ENCODE measurements at places on chromosomes 3 and 15. TPM values are rescaled to one million over a fixed set of nuclear protein-coding genes. Genes with fewer than 3 reads are reported as not detected.

Gene ALDH1A2
- total RNA-seq, result 3.4 TPM

DNA sequence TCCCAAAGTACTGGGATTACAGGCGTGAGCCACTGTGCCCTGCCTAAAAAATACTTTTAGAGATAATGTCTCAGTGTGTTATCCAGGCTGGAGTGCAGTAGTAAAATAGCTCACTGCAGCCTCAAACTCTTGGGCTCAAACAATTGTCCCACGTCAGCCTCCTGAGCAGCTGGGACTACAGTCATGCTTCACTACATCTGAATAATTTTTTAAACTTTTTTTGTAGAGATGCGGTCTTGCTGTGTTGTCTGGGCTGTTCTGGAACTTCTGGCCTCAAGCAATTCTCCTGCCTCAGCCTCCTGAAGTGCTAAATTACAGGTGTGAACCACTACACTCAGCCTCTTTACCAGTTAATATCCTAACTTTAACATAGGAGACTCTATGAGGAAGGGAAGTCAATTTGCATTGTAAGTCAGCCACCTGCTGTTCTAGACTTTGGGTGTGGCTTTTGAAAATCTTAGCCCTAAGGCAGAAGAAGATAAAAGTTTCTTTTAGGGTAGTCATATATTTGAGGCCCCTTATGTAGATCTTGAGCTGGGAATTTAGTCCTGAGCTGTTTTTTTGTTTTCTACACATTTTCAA lies 78.2 kb upstream of the RASGRP1 start:
- no peak for DNase-seq

- no peak for DNase-seq
Measured at GRCh38 chr3:21390856-21391255, 360.2 kb downstream of the ZNF385D start.

Gene PGBD4
- total RNA-seq, result 0.70 TPM

GRCh38 chr3:115217678-115218451 lies 70.8 kb upstream of the ZBTB20 start:
- no peak for DNase-seq

DNA sequence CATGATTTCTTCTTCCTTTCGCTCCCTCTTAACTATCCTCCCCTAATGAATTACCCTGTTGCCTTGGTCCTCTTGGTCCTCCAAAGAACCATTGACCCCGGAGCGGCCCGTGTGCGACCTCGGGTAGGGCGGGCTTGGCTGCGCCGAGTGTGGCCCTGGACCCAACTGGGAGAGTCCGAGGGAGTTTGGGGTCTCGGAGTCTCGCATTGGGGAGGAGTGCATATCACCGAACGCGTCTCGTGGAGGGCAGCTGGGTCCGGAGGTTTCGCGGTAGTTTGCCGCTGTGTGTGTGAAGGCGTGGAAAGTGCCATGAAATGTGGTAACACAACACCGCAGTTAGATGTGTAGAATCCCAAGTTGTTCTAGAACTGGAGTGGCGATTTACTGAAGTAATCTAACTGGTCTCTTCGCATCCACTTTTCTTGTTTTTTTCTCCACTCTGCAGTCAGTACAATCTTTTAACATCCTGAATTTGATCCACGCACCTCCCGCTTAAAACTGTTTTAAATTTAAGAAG lies 363 bp downstream of the GTF2E1 start:
- DNase-seq, result no peak

Gene TMC3
- total RNA-seq, result not detected

Gene GOLGA6L7
- not detected for total RNA-seq

DNA sequence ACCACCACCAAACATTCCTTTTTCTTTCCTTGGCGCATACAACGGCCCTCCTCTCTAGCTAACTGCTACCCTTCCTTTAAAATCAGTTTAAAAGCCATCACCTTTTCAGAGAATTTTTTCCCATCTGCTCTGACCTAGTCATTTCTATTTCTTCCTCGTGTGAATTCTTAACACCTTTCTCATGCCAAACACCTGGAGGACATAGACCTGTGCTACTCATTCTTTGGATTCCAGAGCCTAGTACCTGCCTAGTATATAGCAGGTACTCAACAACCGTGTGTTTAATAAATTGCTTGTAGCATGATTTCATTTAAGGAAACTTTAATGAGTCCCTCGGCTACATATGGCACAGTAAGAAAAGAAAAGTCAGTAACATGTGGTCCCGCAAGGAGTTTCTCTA lies 2.0 kb upstream of the TPM1 start:
- DNase-seq, result no peak

Gene LEO1
- total RNA-seq, result 33.6 TPM

- DNase-seq, result no peak
Measured at GRCh38 chr3:46286947-46287565, 44.8 kb downstream of the CCR3 start.

GRCh38 chr3:49761661-49762060 lies 24.7 kb downstream of the IP6K1 start:
- DNase-seq, result no peak

DNA sequence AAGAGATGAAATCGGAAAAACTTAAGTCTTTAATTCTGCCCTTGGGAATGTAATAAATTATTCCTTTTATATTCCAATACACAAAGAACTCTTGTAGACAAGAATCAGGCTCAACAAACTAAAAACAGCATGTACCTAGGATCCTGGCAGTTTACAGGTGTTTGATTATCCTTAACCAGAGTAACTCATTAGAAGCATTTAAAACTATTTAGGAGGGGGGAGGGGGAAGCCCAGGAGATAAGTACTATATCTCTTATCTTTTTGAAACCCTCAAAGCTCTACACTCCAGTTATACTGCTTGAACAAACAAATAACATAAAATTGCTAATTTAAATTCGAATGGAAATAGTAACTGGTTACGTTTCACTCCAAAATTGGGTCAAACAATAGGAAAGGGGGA lies 1.9 kb downstream of the CNBP start:
- DNase-seq, result no peak

- DNase-seq, result no peak
Measured at GRCh38 chr3:83873550-83873949, 1085.2 kb upstream of the CADM2 start.

- DNase-seq, result no peak
Measured at GRCh38 chr15:42603978-42604377, 28.6 kb downstream of the STARD9 start.

GRCh38 chr3:39064646-39065045 lies 12.8 kb downstream of the WDR48 start:
- no peak for DNase-seq

Gene HTR3E
- not detected for total RNA-seq

DNA sequence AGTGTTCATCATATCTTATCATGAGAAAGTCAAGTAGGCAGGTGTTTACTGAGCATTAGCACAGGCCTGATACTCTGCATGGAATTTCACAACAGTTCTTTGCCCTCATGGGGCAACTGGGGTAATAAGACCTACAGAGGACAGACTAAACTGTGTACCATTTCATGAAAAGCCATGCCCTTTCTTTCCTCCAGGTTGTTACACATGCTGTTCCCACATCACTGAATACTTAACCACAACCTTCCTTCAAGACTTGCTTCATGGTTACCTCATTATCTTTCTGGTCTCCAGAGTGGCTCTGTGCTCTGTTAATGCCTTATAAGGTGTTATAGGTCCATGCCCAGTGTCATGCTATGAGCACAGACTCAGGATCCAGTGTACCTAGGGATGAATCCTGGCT lies 28.2 kb upstream of the RSL24D1 start:
- no peak for DNase-seq

Gene PCSK6
- total RNA-seq, result 9.3 TPM

Gene ZNF80
- total RNA-seq, result not detected

DNA sequence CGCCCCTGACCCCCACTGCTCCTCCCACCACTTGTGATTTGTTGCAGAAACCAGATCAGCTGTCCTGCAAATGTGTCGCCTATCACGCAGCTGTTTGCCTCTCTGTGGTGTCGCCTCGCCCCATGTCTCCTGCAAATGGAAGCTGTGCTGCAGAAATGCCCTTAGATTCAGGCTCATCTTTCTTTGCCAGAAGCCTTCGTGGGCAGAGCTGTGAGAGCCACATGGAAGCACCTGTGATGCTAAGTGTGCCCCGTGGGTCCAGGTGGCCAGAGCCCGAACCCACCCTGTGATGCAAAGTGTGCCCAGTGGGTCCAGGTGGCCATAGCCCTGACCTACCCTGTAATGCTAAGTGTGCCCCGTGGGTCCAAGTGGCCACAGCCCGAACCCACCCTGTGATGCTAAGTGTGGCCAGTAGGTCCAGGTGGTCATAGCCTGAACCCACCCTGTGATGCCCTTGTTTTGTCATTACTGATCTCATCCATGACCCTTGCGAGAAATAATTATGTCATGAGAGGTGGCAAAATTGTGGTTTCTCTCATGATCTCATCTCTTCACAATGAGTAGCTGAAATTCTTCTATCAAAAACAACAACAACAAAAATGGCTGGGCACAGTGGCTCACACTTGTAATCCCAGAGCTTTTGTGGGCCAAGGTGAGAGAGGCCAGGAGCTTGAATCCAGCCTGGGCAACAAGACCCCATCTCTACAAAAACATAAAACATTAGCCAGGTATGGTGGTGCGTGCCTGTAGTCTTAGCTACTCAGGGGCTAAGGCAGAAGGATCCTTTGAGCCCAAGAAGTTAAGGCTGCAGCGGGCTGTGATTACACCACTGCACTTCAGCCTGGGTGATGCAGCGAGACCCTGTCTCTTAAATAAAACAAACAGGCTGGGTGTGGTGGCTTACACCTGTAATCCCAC lies 187.4 kb downstream of the GOLGA6L6 start:
- no peak for DNase-seq

Gene GOLGA6L26
- total RNA-seq, result not detected

DNA sequence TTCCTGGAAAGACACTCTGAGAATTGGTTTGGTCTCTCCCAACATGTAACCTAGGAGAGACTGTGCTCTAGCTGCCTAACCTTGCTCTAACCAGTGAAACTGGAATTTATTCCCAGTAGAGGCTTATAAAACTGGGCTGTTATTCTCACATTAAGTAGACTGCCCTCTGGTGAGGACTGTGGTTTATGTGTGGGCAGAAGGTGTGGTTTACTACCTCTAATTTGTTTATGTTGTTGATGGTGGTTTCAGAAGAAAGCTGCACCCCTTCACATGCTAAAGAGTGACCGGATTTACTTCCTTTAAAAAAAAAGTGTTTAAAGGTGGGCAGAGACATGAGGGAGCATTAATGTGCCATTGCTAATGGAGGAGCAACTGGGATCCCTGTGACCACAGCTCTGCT lies 273.2 kb downstream of the MECOM start:
- DNase-seq, result no peak

Gene PLS1
- total RNA-seq, result 27.8 TPM

Gene UBAP1L
- total RNA-seq, result 6.3 TPM

Gene KCNMB2
- not detected for total RNA-seq

Gene AMIGO3
- not detected for total RNA-seq

DNA sequence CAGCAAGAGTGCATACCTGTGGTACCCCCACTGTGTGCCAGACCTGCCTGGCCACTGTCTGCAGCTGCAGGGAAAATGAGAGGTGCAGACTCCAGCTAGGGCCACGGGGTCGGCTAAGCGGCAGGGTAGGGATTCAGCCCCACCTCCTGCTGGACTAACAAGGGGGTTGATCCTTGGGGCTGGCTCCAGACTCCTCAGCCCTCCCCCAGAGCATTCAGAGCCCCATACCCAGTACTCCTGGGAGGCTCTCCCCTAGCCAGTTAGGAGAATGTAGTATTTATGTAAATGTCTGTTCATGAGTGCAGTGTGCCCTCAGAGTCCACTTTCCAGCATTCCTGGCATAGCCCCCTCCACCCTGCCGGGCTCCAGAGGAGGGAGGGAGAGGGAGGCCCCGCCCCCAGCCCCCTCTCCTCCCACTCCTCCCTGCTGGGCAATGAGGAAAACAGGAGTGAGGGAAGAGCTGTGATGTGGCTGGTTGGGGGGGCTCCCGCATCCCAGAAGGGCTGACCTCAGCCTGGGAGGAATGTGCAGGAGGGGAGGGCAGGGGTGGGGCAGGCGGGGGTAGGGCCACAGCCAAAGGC lies 4.5 kb upstream of the SEMA3B start:
- DNase-seq, result no peak

Gene VGLL3
- total RNA-seq, result 19.8 TPM

Gene RPN1
- 126 TPM for total RNA-seq

DNA sequence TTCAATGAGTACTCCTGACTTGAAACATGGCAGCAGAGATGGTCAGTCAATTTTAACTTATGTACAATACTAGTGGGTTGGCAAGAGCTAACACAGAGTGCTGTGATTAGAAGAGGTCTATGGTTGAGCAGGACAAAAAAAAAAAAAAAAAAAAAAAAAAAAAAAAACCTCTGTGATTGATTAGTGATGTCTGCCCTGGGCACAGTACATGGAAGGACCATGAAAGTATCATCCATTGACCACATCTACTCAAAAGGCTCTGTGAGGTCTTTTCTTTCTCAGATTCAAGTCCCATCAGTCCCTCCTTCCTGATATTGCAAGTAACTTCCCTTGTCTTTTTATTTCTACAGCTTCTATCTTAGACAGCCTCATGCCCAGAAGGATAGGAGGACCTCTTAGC lies 59.6 kb downstream of the NTRK3 start:
- no peak for DNase-seq

GRCh38 chr3:99925584-99926230 lies 108.0 kb downstream of the CMSS1 start:
- DNase-seq, result no peak

DNA sequence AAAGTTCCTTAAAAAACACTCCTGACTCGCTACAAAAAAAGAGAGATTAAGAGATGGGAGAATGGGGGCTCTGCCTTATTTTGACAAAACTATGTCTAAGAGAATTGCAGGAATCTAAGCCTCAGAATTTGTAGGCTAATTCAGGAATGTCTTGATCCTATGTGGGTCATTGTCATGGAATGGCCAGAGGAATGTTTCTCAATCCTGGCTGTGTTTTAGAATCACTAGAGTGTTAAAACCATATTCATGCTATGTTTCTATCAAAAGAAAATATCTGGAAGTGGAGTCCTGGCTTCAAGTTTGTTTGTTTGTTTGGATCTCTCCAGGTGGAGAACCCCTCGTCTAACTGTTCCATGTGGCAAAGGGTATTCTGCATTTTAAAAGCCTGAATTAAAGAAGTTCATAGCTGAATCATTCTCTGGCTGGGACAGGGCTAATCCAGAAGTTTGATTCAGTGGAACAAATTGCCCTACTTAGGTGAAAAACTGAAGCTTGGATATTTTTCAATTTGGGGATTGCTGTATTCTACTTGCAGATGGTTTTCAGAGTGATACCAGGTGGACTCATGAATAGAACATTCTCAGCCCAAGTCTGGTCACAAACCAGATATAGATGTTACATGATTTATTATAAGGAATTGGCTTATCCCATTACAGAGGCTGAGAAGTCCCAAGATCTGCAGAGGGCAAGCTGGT lies 28.2 kb downstream of the GJD2 start:
- no peak for DNase-seq

GRCh38 chr3:179738998-179739397 lies 86.2 kb downstream of the USP13 start:
- DNase-seq, result no peak

- no peak for DNase-seq
Measured at GRCh38 chr3:104632521-104632920, 734.2 kb upstream of the ALCAM start.

All from esophagus squamous epithelium (tissue), 5 donors.